ENCODE measurements at places on chromosomes 1 and 21. TPM values are rescaled to one million over a fixed set of nuclear protein-coding genes. Genes with fewer than 3 reads are reported as not detected.

DNA sequence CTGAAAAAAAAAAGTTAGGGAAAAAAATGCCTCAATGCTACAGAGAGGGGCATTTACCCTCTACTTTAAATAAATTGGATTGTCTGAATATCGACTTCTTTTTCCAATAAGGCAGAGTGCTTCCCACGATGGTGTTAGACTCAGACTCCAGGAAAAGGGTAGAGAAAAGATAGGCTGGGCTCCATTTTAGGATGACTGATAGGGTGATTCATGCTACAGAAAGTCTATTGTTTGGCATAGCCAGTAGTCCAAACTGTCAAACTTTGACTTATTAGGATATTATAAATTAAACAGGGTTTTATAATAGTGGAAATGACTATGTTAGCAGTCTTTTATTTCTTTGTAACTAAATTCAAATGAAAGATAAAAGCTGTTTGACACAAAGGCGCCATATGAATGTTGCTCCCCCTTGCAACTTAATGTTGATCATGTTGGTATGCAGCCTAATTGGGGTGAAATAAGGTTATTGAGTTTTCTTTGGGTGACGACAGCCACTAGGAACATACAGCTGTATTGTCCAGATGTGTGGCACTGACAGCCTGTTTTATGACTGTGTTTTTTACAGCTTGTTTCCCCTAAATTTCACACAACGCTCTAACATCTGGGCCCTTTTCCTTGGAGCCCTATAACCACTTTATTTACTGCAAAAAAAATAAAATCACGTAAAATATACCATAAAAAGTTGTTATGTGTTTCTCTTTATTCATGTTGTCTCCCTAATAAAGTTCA is 69.3 kb downstream of the SPAG17 start:
- no peak for DNase-seq

GRCh38 chr1:92536211-92536979 is 49.7 kb upstream of the GFI1 start:
- DNase-seq = no peak

DNA sequence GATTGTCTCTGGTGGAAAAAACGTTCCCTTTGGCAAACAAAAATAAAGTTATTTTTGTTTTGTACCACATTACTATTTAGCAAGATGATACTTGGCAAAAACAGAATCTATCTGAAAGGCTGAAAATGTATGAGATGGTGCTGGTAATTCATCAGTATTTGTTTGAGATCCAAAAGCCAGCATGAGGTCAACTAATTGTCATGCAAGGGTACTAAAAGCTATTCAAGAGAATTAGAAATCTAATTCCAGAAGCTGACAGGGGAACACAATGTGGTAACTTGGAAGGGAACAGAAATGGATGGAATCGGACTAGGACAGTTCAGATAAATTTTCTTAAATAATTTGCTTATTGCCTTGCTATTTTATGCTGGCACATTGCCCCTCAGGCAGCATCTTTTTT is 263.8 kb downstream of the KCNT2 start:
- DNase-seq = no peak

GRCh38 chr21:44027607-44028286 is 15.6 kb downstream of the TRAPPC10 start:
- no peak for DNase-seq

GRCh38 chr21:33543505-33544129 is 779 bp downstream of the SON start:
- no peak for DNase-seq

DNA sequence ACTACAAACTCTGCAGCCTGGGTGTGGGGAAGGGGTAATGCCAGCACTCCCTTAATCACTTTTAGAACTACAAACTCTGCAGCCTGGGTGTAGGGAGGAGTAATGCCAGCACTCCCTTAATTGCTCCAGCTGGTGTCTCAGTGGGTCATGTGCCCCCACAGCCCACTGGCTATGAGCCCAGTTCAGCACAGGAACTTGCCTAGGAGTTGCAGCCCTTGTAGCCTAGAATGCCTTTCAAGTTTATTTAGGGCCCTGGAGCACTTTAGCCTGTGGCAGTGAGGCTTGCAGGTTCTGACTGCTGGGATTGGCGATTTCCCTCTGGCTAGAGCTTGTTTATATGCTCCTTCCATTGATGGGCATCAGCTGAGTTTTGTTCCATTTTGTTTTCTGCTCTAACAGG is 17.1 kb downstream of the VN1R5 start:
- DNase-seq = no peak

GRCh38 chr1:71557138-71557537 is 476.3 kb upstream of the ZRANB2 start:
- DNase-seq = no peak

CR1L gene
- not detected for total RNA-seq

RSPH1 gene
- total RNA-seq = not detected

NBPF20 gene
- total RNA-seq = 1.7 TPM

AADACL3 gene
- total RNA-seq = not detected
